ENCODE measurements at places on chromosomes 1 and 21. TPM values are rescaled to one million over a fixed set of nuclear protein-coding genes. Genes with fewer than 3 reads are reported as not detected.

The FRRS1 gene
- 17.7 TPM for total RNA-seq

The VANGL2 gene
- total RNA-seq: not detected

The SPRR2E gene
- not detected for total RNA-seq

The LCE3E gene
- not detected for total RNA-seq

The CYP2J2 gene
- total RNA-seq: not detected

The C1QB gene
- not detected for total RNA-seq

The CRP gene
- total RNA-seq: not detected

The TRIM67 gene
- not detected for total RNA-seq

The SEMA4A gene
- total RNA-seq: 0.43 TPM

The FAM229A gene
- 1.3 TPM for total RNA-seq

The KRTAP10-9 gene
- total RNA-seq: not detected

DNA sequence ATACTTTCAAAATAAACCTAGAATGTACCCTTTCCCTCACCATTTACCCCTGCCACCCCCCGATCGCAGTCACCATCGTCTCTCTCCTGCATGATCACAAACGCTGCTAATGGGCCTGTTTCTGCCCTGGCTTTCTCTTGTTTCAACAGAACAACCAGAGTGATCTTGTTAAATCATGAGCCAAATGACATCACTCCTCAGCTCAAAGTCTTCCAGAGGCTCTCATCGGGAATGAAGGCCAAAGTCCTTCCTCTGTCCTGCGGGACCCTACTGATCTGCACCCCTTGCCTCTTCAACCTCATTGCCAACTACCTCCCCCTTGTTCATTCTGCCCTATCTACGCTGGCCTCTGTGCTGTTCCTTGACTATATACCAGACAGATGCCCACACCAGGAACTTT lies 39.4 kb upstream of the PTGFRN start:
- DNase-seq: no peak

DNA sequence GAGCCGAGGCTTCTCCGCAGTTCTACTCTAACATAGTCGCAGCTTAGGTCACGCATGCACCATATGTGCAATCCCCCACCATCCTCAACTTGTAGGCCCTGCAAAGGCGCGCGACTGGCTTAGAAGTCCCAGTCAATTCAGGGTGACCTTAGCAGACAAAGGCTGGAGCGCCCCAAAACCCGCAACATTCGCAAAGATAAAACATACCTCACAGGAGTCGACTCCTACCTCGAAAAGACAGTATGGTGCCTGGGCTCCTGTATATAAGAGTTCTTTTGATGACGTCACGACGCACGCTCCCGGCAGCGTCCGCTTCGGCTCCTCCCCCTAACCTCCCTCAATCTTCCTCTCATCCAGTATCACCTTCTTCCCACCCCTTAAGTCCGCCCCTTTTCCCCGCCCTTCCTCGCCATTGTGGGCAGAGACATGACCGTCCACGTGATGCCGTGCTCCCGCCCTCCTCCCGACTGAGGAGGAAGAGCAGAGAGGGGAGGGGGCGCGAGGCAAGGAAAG lies at the start of gene GAS5:
Gene GAS5 (minus strand): TSS at position 237 of the 513 bp plus-strand sequence.
- peak; percentile 100 for DNase-seq

DNA sequence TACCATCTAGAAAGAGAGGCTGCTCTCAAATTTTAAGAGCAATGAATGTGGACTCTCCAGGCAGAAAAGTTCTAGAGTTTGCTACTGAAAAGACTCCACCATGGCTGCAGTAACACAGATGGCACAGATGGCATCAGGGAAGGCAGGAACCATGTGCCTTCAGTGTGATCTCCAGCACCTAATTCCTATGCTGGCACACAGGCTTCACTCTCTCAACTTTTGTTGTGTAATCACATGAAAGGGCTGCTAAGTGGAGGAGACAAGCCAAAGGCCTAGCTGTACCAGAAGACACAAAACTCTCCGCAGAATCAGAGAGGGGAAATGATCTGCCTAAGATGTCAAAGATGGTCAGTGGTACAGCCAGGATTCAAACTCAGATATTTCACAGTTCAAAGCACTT lies 31.1 kb downstream of the ERI3 start:
- no peak for DNase-seq

GRCh38 chr1:63366908-63367214 lies 566 bp upstream of the ALG6 start:
- no peak for DNase-seq

DNA sequence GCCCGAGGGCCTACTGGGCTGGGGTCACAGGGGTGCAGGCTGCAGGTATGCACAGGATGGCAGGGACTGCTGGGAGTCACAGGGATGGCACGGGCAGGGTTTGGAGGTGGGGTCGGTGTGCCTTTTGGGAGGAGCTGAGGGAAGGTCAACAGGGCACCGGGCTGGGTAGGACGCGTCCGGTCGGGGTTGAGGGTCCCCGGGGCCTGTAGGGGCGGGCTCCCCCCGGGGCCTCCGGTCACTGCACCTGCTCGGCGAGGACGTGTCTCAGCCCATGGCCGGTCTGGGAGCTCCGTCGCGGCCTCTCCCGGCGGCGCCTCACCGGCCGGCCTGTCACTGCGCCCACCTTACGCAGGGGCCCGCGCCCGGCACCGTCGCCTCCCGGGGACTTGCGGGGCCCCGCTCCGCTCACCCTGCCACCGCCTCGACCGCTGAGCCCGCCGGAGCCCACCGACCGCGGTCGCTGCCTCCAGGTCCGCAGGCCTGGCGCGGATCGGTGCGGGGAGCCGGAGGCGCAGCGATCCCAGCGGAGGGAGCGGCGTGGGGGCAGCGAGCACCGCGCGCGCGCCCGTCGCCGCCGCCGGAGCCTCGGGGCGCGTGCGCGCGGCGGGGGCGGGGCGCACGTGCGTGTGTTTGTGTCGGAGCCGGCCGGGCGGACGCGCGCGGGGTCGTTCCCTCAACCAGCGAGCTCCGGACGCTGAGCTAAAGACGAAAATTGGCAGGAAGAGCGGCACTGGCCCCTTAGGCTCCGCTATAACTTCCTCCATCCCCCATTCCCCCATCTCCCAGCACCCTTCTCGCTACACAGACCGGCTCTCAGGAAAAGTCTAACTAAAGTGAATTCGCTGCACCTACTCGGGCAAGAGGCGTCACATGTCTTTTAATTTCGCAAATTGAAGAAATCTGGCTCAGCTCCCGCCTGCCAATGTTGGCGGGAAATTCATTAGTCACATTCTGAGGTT lies at the start of gene AMIGO1:
Gene AMIGO1 (minus strand): TSS at position 552 of the 959 bp plus-strand sequence. CDS start 815 bp downstream, outside the sequence.
- peak; percentile 41 for DNase-seq

DNA sequence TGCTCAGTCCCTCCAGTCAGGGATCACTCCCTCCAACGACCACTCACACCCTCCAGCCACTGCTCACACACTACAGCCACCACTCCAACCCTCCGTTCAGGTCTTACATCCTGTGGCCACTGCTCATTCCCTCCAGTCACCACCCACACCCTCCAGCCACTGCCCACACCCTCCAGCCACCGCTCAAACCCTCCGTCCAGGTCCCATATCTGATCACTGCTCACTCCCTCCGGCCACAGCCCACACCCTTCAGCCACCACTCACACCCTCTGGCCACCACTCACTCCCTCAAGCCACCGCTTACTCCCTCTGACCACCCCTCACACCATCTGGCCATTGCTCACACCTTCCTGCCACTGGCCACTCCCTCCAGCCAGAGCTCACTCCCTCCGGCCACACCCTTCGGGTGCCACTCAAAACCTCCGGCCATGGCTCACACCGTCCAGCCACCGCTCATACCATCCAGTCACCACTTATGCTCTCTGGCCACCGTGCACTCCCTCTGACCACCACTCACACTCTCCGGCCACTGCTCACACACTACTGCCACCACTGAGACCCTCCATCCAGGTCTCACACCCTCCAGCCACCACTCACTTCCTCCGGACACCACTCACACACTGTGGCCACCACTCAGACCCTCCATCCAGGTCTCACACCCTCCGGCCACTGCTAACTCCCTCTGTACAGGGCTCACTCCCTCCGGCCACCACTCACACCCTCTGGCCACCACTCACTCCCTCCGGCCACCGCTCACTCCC lies 4.7 kb upstream of the TFF1 start:
- DNase-seq: no peak

DNA sequence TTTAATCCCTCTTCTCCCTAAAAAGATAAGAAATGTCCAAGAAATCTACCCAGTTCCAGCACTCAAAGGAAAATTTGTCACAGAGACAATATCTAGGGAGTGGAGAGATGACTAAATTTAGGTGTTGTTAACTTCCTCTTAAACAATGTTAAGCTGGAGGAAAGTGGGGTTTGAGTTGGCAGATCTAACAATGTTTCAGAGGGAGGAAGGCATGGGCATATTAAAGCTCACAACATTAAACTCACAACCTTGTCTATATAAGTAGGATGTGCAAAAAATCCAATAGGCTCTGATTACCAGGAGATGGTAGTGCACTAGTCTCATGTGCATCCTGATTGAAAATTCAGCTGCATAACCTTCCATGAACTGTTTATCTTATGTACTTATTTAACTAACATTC lies 190.1 kb downstream of the BARHL2 start:
- no peak for DNase-seq

- DNase-seq: peak; percentile 31
These were observed 2.6 kb downstream of the AIDA start for GRCh38 chr1:222709700-222710153.

DNA sequence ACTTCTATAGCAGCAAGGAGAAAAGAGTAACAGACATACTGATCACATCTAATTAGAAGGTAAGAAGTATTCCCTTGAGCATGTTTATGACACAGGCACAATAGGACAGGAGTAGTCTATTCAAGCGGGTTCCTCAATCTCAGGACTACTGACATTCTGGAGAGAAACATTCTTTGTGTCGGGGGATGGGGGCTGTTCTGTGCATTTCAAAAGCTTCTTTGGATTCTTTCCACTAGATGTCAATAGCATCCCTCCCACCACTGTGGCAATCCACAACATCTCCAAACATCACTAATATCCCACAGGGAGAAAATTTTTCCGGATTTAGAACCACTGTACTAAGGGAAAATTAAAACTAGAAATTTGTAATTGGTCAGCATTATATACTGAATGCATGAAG lies 56.9 kb downstream of the ADAMTS5 start:
- peak; percentile 33 for DNase-seq

DNA sequence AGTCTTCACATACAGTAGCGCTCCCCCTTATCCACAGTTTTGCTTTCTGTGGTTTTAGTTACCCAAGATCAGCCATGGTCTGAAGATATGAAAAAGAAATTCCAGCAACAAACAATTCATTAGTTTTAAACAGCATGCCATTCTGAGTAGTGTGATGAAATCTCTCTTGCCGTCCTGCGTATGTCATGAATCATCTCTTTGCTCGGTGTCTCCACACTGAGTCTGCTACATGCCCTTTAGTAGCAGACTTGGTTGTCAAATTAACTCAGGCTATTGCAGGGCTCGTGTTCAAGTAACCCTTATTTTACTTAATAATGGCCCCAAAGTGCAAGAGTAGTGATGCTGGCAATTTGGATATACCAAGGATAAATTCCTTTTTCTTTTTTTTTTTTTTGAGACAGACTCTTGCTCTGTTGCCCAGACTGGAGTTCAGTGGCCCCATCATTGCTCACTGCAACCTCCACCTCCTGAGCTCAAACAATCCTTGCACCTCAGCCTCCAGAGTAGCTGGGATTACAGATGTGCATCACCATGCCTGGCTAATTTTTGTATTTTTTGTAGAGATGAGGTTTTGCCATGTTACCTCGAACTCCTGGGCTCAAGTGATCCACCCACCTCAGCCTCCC lies 22.6 kb downstream of the PHACTR4 start:
- DNase-seq: peak; percentile 96

DNA sequence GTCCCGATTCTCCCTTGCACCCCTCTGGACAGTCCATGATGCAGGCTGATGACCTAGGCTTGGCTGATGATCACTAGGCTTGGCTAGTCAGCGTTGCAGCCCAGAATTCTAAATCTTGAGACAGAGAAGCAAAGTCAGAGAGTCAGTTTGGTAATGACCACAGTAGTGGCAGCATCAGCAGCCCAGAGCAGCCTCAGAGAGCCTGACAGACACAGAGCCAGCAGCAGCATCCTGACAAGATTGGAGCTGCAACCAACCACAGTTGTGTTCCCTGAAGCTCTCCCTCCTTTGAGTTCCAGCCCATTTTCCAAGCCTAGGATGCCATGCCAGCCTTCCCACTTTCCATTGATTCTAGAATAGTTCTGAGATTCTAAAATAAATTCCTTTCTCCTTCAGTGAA lies 16.8 kb upstream of the ITLN1 start:
- DNase-seq: no peak

DNA sequence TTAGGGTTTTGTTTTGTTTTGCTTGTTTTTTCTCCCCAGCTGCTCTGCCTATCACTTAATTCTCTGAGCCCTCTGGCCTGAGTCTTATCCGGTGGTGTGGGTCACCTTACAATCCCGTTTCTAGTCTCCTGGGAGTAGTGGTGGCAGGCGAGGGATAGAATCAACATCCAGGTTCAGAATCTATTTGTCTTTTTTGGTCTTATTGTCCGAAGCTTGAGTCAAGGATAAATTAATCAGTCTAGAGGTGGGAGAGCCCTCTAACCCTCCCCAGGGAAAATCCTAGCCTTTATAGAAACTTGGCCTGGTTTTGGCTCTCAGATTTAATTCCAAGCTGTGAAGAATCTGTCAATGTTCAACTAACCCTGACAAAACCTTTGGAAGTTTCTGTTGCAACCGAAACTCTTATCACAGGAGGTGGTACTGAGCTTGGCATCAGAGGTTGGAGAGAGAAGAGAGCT lies 246.3 kb downstream of the FGGY start:
- DNase-seq: no peak

DNA sequence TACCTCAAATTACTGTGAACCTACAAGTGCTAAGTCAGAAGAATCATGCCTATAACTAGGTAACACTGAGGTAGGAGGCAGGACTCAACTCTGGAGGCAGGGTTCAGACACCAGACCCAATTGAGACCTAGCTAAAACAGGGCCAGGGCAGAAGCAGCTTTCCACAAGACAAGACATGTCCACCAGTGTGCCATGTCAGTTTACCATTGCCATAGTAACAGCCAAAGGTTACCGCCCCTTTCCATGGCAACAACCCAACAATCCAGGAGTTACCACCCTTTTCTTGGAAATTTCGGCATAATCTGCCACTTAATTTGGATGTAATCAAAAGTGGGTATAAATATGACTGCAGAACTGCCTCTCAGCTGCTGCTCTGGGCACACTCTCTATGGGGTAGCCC lies 432.3 kb downstream of the DPYD start:
- DNase-seq: no peak

GRCh38 chr21:29343519-29343918 lies 44.8 kb downstream of the BACH1 start:
- DNase-seq: peak; percentile 88

DNA sequence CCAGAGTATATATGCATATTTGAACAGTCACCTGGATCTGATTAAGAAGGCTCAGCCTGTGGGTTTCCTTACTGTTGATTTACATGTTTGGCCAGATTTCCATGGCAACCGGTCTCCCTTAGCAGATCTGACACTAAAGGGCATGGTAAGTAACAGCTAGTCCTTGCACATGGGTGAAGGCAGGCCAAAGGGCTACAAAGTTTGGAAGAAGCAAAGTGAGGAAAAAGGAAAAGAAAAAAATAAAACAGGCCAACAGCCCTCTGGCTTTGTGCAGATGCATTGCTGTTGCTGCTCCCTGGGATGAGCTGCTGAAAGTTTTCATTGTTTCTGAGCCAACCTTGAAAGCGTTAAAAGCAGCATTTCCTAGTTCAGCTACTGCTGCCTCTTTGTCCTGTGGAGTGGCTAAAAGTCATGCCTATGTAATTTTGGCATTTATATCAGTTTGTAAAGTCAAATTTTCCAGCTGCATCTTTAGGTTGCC lies 176.5 kb upstream of the HOOK1 start:
- DNase-seq: peak; percentile 82

- DNase-seq: no peak
These were observed 78.7 kb downstream of the FH start for GRCh38 chr1:241440904-241441303.
